ENCODE measurements at places on chromosomes 6 and 20.
A peak's percentile ranks its signal among the peaks of the same experiment; 100 is the strongest.

- H3K36me3 ChIP-seq, result no peaks in the 10 kb centered on the region
- H3K4me3 ChIP-seq, result no peak overlapping the region
- no peaks in the 10 kb centered on the region for H3K27me3 ChIP-seq
- no peak overlapping the region for H3K27ac ChIP-seq
Observed at GRCh38 chr20:35104685-35105295, 12.2 kb upstream of the TRPC4AP start.

- DNase-seq, result no peak
- H3K27me3 ChIP-seq, result no peaks in the 10 kb centered on the region
- H3K4me1 ChIP-seq, result no peaks in the 10 kb centered on the region
- no peak overlapping the region for H3K27ac ChIP-seq
- H3K36me3 ChIP-seq, result peaks cover 11% of the 10 kb centered on the region
Observed at GRCh38 chr6:143215363-143215762, 154.7 kb downstream of the AIG1 start.

- no peak overlapping the region for H3K27ac ChIP-seq
- no peak overlapping the region for H3K4me3 ChIP-seq
- DNase-seq, result no peak
- peaks cover 48% of the 10 kb centered on the region for H3K4me1 ChIP-seq
Observed at GRCh38 chr6:112017169-112017568, 36.7 kb upstream of the CCN6 start.

DNA sequence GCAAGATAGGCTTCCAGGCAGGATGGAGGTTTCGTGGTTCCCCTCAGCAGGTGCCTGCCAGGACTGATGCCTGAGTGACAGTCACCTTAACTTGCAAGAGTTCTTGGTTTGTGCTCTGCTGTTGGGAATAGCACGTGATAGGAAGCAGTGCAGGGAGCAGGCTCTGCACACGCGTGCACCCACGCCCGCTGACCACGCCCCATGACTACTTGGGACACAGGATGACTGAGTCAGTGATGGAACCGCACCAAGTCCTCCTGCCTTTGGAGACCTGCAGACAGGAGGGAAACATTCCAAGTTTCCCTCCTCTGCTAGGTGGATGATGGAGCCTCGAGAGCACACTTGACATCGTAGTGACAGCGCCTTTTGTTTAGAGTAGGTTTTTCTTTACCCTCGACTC lies 164.2 kb downstream of the DTNBP1 start:
- DNase-seq, result no peak
- H3K4me1 ChIP-seq, result peaks cover 45% of the 10 kb centered on the region
- no peak overlapping the region for H3K4me3 ChIP-seq
- H3K27me3 ChIP-seq, result no peaks in the 10 kb centered on the region

DNA sequence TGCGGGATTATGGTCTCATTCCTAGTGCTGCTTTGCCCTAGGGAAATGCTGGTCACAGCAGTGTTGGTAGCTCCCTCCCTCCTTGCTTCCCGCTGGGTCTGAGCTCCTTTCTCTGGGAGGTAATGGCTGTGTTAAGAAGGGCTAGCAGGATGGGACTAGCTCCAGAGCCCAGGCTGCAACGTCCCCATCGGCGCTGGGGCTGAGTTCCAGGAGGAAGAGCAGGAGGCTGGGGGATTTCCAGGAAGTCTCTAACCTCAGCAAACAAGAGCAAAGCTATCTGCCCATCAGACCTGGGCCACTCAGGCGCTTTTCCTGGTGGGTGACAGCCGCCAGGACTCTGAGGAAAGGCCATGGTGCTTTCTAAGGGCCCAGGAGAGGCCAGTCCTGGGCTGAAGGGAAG lies 174.2 kb downstream of the DLL1 start:
- peak; percentile 78 for DNase-seq
- no peak overlapping the region for H3K4me3 ChIP-seq
- H3K4me1 ChIP-seq, result no peaks in the 10 kb centered on the region
- no peak overlapping the region for H3K27ac ChIP-seq
- no peaks in the 10 kb centered on the region for H3K27me3 ChIP-seq

DNA sequence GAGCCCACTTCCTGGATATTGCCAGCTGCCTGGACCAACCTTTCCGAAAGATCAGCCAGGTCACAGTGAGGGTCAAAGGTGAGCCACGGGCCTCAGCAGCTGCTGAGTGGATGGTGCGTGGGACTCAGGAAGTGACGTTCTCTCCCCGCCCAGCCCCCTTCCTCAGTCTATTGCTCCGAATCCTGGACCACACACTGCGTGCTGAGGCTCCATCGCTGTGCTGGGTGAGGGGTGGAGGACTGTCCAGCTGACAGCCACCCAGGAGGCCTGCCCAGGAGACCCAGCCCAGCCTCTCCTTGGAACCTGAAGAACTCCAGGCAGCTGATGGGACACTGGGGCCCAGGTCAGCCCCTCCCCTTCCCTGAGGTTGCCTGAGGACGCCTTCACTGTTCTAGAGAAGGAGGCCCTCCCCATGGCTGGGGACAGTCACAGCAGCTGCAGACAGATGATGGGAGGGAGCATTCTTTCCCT lies 94.4 kb upstream of the CD93 start:
- no peak overlapping the region for H3K4me3 ChIP-seq
- no peaks in the 10 kb centered on the region for H3K36me3 ChIP-seq
- H3K27me3 ChIP-seq, result peaks cover 17% of the 10 kb centered on the region
- peak overlapping the region; percentile 36 for H3K27ac ChIP-seq
- DNase-seq, result no peak

GRCh38 chr6:153117986-153118879 lies 12.8 kb downstream of the RGS17 start:
- H3K36me3 ChIP-seq, result peaks cover 9% of the 10 kb centered on the region
- peaks cover 7% of the 10 kb centered on the region for H3K4me1 ChIP-seq
- H3K27me3 ChIP-seq, result no peaks in the 10 kb centered on the region
- no peak for DNase-seq
- peak overlapping the region; percentile 2 for H3K27ac ChIP-seq

DNA sequence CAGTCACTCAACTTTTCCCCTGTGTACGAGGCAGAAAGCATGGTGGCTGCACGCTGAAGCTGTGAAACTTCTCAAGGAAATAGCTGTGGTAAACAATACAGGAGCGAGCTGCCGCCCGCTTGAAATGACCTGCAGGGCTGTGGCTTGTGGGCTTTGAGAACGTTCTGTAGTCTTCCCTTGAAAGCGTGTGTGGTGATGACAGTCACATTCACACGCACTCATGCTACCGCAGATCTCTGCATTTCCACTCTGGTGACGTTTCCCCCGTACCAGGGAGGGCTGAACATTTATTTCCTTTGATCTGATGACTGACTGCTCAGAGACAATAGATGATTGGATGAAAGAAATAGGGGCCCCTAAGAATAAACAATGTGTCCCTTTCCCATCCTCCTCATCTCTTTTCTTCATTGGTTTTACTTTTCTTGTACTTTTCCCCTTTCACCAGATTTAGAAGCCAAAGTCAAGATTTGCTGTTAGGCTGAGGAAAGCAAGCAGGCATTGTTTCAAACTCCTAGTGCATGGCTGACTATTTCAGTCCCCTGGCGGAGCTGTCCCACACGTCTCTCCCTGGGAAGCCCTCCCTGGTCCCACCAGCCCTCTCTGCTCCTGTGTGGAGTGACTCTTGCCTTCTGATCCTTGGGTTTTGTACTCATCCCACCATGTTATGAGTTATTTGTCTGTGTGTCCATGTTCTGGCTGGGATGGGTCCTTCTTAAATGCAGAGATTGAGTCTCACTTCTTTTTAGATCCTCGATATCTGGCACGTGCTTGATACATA lies 3.9 kb downstream of the SYTL3 start:
- DNase-seq, result no peak
- no peaks in the 10 kb centered on the region for H3K27me3 ChIP-seq
- no peak overlapping the region for H3K27ac ChIP-seq
- no peaks in the 10 kb centered on the region for H3K36me3 ChIP-seq

- peak; percentile 77 for DNase-seq
- no peak overlapping the region for H3K4me3 ChIP-seq
- H3K4me1 ChIP-seq, result no peaks in the 10 kb centered on the region
- H3K36me3 ChIP-seq, result no peaks in the 10 kb centered on the region
- H3K27me3 ChIP-seq, result peaks cover 18% of the 10 kb centered on the region
- no peak overlapping the region for H3K27ac ChIP-seq
Observed at GRCh38 chr20:36273414-36274180, 32.5 kb upstream of the DLGAP4 start.

- H3K27ac ChIP-seq, result no peak overlapping the region
- H3K36me3 ChIP-seq, result peaks cover 12% of the 10 kb centered on the region
- H3K27me3 ChIP-seq, result no peaks in the 10 kb centered on the region
- no peak overlapping the region for H3K4me3 ChIP-seq
Observed at GRCh38 chr6:122553697-122554096, 56.5 kb upstream of the PKIB start.

DNA sequence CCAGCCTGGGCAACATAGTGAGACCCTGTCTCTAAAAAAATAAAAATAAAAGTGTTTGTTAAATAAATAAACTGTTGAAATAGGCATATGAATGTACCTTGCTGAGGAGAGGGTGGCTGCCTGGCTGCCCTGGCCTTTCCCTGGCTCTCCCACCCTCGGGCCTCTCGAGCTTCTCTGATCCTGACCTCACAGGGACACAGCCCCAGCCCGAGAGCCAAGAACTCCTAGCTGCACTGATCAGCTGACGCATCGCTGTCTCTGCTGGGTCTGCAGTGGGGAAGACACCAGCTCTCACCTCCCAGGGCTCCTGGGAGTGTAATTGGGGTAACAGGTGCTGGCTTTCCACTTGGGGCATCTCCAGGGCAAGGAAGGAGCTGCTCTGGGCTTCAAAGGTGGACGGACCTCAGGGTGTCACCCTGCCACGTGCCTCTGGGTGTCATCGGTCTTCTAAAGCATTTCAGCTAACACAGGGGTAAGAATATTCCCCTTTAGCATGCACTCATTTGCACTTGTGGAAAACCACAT lies 6.9 kb downstream of the TCF15 start:
- H3K4me1 ChIP-seq, result no peaks in the 10 kb centered on the region
- no peak for DNase-seq
- H3K4me3 ChIP-seq, result no peak overlapping the region
- H3K27me3 ChIP-seq, result peaks cover 14% of the 10 kb centered on the region
- no peak overlapping the region for H3K27ac ChIP-seq

DNA sequence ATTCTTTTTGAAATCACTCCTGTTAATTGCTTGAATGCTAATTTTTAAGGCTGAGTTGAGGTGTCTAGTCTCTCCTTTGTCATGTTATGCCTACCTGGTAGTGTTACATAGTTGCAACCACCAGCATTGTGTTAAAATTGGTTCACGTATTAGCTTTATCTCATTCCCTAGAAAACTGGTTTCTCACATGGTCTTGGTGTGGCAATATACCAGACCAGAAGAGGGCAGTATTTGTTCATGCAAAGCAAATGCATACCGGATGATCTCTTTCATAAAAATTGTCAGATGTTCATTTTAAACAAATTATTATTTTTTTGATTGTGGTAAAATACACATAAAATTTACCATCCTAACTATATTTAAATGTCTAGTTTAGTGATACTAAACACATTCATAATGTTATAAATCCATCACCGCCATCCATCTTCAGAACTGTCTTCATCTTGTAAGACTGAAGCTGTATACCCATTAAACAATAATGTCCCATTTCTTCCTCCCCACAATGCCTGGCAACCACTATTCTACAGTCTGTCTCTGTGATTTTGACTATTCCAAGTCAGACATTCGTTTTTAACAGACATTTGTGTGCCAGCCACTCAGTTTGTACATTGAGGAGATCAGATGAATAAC lies 92.8 kb downstream of the ATRN start:
- peaks cover 9% of the 10 kb centered on the region for H3K36me3 ChIP-seq
- H3K27ac ChIP-seq, result no peak overlapping the region
- H3K27me3 ChIP-seq, result no peaks in the 10 kb centered on the region
- DNase-seq, result no peak
- peaks cover 5% of the 10 kb centered on the region for H3K4me1 ChIP-seq

DNA sequence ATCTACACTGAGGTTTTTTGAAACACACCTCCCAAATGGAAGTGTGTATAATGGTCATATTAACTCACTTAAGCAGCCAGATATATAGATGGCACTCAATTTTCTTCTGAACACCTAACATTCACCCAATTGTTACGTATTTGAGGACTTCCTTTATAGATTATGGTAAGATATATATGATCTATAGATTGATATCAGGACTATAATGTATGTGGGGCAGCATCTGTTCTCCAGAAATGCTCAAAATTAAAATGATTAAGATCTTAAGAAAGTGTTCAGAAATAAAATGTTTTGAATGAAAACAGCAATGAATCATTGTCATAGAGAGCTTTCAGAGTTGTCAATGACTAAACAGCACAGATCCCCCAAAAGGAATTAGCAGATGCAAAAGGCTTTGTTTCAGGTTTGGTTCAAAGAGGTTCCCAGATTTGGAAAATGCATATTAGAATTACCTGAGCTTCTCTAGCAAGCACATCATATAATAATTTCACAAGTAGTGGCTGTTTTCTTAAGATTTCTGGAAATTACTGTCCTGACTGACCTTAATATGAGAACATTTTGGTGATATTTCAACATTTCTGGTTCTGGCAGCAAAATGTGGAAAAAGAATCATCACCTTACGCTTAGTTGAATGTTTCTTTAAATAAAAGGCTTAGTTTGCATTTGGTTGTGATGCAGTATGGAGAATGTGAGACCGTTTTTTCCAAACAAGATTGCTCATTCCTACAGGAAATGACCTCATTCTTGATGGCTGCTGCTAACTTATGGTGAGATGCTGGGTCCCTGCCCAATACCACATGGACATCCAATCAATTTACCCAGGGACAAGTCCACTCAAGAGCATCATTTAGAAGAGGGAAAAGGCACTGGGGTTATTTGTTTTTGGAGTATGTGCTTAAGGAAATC lies 31.5 kb downstream of the TRAF3IP2 start:
- no peaks in the 10 kb centered on the region for H3K27me3 ChIP-seq
- DNase-seq, result no peak
- H3K27ac ChIP-seq, result peak overlapping the region; percentile 94
- H3K36me3 ChIP-seq, result peaks cover 22% of the 10 kb centered on the region
- H3K4me3 ChIP-seq, result no peak overlapping the region

DNA sequence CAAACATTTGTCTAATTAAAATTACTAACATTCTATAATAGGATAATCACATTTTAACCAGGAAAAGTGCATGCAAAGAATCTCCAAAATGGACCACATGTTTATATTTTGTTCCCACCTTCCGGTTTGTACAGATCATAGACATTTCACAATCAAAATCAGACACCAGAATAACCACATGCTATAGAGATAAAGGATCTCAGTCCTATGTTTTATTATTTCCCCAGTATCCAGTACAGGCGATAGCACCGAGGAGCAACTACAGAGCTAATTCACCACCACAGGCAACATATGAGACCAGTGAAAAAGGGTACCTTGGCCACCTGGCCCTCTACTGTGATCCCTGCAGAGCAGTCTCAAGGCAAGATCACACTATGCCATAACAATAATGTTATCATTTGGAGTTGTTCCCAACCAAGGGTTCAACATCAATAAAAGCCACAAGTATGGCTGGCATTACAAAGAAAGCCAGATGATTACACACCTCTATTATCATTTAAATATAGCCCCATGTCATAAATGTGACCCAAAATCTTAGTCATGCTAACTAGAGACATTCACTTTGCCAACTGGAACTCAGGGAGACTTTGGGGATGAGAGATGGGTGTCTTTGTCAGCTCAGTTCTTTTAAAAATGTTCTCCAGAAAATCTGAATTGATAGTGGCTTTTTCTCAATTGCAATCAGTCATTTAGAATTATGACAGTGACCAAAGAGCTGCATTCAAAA lies 46.7 kb downstream of the RALGAPA2 start:
- no peaks in the 10 kb centered on the region for H3K36me3 ChIP-seq
- no peak for DNase-seq
- no peaks in the 10 kb centered on the region for H3K27me3 ChIP-seq
- H3K4me3 ChIP-seq, result no peak overlapping the region
